ENCODE measurements at places on chromosomes 3 and 15.
A peak's percentile ranks its signal among the peaks of the same experiment; 100 is the strongest.

DNA sequence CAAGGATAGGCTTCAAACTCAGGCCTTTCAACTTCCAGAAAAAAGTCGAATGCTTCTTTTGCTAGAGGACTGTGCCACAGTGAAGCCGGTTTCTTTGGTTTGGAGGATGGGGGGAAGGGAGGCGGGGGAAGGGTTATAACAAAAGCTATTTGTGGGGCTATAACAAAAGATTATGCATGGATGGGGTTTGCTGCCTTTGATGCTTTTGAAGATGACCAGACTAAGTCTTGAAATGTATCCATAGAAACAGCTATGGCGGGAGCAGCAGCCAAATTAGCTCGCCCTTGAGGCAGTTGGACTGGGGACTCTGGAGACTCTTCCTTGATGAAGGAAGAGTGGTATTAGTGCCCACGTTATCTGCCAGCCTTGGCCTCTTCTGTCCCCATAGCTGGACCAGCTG lies 47.5 kb downstream of the SRGAP3 start:
- no peak for DNase-seq

DNA sequence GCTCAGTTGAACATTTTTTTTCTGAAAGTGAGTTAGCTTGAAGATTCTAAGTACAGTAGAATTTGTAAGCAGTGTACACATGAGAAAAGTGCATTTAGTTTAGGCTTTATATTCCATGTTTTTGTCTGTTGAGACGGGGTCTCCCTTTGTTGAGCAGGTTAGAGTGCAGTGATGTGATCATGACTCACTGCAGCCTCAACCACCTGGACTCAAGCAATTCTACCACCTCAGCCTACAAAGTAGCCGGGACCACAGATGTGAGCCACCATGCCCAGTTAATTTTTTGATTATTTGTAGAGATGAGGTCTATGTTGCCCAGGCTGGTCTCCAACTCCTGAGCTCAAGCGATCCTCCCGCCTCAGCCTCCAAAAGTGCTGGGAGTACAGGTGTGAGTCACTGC lies 5.3 kb upstream of the CSNK1G1 start:
- DNase-seq: no peak

GRCh38 chr3:106349191-106349881 lies 480.5 kb upstream of the CBLB start:
- no peak for DNase-seq

DNA sequence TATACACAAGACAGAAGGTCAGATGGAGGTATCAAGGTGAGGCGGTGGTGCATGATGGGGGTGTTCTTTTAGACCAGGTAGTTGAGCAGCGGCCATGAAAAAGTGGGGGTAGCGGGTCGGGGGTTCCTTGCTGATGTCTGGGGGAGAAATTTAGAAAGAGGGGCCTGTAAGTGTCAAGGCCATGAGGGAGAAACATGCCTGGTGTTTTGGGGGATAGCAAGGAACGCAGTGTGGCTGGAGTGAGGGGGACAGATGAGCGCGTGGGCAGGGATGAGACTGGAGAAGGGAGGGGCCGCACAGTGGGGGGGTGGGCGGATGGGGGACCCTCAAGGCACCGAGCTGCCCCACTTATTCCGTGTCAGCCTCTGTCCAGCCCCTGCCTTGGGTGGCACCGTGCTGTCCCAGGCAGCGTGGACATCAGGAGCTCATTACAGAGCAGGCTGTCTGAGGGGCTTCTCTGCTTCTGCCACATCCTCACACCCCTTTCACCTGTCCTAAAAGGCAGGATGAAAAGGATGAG lies 143.3 kb downstream of the SMAD6 start:
- DNase-seq: no peak

GRCh38 chr15:66004618-66005262 lies 135.4 kb downstream of the RAB11A start:
- no peak for DNase-seq

DNA sequence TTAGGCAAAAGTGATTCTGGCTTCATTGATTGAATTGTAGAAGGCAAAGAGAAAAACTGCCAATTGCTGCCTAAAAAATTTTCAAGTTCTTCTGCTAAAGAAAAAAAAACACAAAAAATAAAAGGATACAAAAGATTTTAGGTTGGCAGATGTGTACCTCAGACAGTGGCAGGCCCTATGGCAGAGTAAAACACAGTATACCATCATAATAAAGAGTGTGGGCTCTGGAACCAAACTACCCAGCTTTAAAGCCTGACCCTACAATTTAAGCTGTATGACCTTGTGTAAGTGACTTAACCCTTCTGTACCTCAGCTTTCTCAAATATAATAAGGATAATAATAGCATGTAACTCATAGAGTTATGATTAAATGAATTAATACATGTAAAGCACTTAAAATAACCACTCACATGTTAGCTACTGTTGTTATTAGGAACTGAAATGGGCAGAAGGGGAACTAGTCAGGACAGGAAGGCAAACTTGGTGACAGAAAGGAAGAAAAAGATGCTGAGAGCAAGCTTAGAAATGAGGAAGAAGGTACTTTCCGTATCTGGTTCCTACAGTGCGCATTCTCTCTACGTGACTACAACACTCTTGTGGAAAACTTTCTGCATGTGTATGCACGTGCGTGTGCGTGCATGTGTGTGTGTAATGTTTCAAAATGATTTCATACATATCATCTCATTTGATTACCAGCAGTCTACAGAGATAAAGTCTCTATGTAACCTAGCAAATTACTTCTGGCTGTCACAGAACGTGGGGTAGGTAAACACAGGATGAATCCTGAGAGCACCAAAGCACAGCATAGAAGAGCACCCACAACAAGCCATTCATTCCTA lies 13.6 kb upstream of the GATM start:
- DNase-seq: peak; percentile 68

DNA sequence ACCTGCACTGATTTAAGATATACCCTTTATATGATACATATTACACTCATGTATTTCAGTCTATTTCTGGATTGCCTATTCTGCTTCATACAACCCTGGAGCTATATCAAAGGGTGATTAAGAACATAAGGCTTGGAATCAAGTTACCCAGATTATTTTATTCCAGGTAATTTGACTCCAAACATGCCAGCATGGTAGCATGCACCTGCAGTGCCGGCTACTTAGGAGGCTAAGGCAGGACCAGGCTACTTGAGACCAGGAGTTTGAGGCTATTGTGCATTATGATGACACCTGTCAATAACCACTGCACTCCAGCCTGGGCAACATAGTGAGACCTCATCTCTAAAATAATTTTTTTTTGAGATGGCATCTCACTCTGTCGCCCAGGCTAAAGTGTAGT lies 50.4 kb upstream of the NEO1 start:
- DNase-seq: no peak

DNA sequence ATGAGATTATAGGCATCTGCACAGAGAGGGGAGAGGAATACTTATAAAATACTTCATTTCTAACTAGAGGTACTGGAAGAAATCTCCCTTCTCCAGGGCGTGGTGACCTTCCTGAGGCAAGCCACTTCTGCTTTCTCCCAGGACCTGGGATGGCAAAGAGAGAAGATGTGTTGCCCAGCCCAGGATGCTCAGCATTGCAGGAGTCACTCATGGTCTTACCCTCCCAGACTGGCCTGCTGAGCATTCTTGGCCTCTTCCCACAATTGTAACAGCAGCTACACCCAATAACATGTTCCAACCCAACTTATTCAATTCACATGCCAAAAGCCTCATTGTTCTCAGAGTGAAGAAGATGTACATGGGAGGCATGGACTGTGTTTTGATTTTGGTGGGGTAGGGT lies 37.9 kb downstream of the IL20RB start:
- DNase-seq: no peak

GRCh38 chr3:13887495-13888300 lies 7.8 kb upstream of the WNT7A start:
- no peak for DNase-seq

DNA sequence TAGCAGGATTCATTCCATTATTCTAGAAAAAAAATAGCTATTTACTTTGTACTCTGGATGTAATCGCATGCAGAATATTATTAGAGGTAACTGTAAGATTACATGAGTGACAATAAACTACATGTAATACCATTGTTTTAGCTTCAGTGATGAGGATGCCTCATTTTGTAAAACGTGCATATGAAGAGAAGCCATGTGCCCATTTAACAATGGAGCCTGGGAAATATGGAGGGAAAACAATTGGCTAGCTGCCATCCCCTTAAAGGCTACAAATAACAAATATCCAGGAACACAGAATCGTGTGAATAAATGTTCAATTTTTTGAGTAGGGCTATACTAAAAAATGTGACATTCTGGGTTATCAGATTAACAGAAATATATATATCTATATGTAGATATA lies 151.1 kb downstream of the SAMMSON start:
- no peak for DNase-seq

- no peak for DNase-seq
These were observed 11.5 kb downstream of the CLRN1 start for GRCh38 chr3:150960708-150961684.

GRCh38 chr3:118817748-118818165 lies 216.9 kb downstream of the IGSF11 start:
- DNase-seq: no peak

GRCh38 chr3:152455989-152456388 lies 187.3 kb downstream of the MBNL1 start:
- DNase-seq: no peak

- DNase-seq: no peak
These were observed 709.4 kb downstream of the SQOR start for GRCh38 chr15:46344115-46344724.

GRCh38 chr15:25426896-25427610 lies 11.8 kb downstream of the UBE3A start:
- no peak for DNase-seq

- no peak for DNase-seq
These were observed 421.3 kb downstream of the PYDC2 start for GRCh38 chr3:191882289-191882688.

GRCh38 chr15:77526595-77527163 lies 106.0 kb downstream of the HMG20A start:
- DNase-seq: no peak

- no peak for DNase-seq
These were observed 12.2 kb upstream of the RASGRP1 start for GRCh38 chr15:38576837-38577236.

GRCh38 chr3:171175741-171176234 lies 149.3 kb upstream of the SLC2A2 start:
- DNase-seq: no peak

GRCh38 chr3:171811295-171811912 lies 1.1 kb upstream of the PLD1 start:
- DNase-seq: peak; percentile 84

- DNase-seq: no peak
These were observed 150.5 kb upstream of the TMC3 start for GRCh38 chr15:81524496-81524895.

DNA sequence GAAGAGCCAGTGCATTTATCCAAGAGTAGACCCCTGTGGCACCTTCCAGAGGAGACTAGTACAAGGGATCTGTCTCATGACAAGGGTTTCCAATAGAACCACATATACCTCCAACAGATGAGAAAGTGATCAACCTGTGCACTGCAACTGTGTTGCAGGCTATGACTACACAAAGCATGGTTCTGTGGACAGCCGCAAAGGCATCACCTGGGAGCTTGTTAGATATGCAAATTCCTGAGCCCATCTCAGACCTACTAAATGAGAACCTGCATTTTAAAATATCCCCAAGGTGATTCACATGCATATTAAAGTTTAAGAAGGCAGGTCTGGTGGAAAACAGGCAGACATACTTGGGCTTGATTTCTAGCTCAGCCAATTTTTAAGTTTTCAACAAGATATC lies 368.7 kb downstream of the FOXP1 start:
- DNase-seq: no peak

DNA sequence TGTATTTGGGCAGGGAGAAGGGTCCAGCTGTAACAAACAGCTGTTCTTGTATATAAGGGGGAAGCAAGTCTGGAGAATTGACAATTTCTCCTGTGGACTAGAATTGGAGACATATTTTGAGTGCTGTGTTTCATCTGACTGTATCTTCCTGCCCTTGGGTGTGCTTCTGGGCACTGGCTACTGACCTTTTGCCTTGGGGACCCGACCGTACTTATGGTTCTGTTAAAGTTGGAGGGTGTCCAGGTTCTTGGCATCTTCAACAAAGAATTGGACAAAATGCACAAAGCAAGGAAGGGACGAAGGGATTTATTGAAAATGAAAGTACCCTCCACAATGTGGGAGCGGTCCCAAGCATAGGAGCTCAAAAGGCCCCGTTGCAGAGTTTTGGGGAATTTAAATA lies 31.0 kb downstream of the MAP2K1 start:
- DNase-seq: no peak

DNA sequence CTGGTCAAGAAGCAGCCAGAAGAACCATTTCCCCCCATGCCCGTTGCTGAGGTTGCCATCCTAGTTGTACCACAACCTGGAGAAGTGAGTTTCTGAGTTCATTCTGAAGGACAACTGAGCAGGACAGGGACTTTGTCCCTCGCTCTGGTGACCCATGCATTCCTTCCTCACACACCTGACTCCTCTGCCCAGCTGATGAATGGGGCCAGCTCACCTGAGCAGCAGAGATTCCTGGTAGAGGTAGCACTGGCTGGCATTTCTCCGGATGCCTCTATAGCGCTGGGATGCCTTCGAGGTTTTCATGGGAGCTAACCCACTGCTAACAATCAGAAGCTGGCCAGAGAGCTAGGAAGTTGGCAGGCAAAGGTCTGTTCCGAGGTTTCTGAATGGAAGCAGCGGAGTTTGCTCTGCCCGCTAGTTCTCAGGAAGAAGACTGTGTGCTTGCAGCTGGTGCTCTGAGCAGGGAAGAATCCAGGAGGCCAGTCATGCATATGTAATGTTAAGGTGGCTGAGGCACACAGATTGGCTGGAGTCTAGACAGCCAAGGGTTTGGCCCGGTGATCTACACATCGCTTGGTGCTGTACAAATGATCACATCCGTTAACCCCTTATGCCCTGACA lies at the start of gene TMC3:
TMC3 (minus strand) TSS at position 439 of the 621 bp plus-strand sequence; CDS start at position 303, 136 bp downstream.
- no peak for DNase-seq

DNA sequence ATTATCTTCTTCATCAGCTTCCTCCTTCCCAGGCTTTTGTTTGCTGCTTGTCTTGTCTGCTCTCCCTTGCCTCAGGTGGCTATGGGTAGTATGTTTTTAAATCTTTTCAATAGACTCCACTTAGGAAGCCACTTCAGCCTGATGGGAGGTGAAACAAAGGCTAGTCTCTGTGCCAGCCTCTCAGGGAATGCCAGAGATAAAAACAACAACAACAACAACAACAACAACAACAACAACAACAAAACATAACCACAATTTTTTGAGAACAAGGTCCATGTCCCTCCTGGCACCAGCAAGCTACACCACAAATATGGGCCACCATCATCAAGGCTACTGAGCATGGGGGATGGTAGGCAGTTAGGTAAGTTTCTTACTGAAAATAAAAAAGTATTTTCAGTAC lies 64.8 kb upstream of the UBP1 start:
- no peak for DNase-seq

DNA sequence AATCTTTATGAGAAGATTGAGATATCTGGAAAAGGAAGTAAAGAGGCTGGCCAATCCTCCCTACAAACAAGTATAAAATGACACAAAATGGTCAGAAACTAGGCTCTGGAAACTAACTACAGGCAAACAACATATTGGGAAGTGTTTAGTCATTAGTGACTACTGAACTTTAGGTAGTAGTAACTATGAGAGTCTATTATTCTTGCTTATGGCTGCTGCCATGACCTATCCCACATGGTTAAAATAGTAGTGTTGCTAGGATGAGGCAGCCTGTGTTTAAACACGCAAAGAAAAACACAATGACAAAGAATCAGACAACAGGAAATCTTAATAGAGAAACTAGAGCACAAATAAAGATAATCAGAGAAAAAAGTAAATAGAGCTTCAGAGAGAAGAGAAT lies 67.9 kb downstream of the RFX7 start:
- DNase-seq: no peak

- DNase-seq: no peak
These were observed 25.5 kb upstream of the CSPG4 start for GRCh38 chr15:75738014-75738646.

- DNase-seq: no peak
These were observed 90.0 kb upstream of the ADPGK start for GRCh38 chr15:72873379-72874233.

GRCh38 chr3:66980791-66981190 lies 17.3 kb upstream of the KBTBD8 start:
- DNase-seq: no peak

Measured in SIG-M5 (cell line).